Activated naive CD4-positive, alpha-beta T cell treated with Interleukin-2 at 50 U/mL for 16 hours (primary cell): ENCODE measurements at places on chromosomes 7 and 10.

DNA sequence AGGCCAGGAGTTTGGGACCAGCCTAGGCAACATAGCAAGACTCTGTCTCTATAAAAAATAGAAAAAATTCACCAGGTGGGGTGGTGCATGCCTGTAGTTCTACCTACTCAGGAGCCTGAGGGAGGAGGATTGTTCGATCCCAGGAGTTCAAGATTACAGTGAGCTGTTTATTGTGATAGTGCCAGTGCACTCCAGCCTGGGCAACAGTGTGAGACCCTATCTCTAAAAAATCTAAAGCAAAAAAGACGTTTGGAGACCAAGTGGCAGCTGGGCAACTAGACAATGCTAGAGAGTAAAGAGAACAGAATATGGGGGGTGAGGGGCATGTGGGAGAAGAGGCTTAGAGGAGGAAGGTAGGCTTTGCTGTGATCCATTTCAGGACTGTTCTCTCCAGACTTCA is 1.4 kb downstream of the PDSS1 start:
- DNase-seq = no peak

GRCh38 chr10:11180228-11180627 is 162.6 kb downstream of the CELF2 start:
- peak; percentile 68 for DNase-seq

- no peak for DNase-seq
Observed at GRCh38 chr7:17130281-17131059, 168.0 kb upstream of the AHR start.

- no peak for DNase-seq
Observed at GRCh38 chr7:75808106-75808505, 5.5 kb downstream of the CCL24 start.

GRCh38 chr10:52965938-52966401 is 193.4 kb upstream of the MBL2 start:
- DNase-seq = no peak

GRCh38 chr10:19133992-19134391 is 85.4 kb downstream of the MALRD1 start:
- no peak for DNase-seq

GRCh38 chr10:132955479-132955878 is 13.1 kb upstream of the CFAP46 start:
- no peak for DNase-seq

GRCh38 chr7:157208571-157209413 is 70.1 kb downstream of the UBE3C start:
- no peak for DNase-seq

DNA sequence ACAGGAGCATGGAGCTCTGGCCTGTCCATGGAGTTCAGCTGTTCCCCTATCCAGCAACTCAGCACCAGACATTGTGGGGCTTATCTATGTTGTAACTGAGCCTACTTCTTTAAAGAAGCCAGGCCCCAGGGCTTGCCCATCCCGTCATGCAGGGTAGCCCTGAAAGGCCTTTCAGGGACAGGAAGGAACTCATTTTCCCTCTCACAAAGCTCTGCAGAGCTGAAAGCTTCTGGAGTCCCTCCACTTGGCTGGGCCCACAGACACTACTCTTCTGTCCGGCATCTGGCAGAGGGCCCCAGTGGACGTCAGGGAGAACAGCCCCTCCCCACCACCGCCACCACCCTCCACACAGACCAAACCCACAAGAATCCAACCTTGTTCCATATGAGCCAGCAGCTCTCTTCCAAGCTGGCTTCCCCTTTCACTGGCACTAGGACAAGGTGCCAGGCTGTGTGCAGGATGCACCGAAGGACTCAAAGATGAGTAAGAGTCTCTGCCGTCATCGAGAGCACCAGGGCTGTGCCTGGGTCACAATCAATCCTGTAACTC is 33.1 kb downstream of the DENND2A start:
- DNase-seq = no peak

- DNase-seq = no peak
Observed at GRCh38 chr10:85421421-85421820, 945.2 kb downstream of the GRID1 start.

GRCh38 chr7:44403775-44404174 is 78.4 kb upstream of the CAMK2B start:
- no peak for DNase-seq

- no peak for DNase-seq
Observed at GRCh38 chr10:78260141-78260540, 226.5 kb downstream of the RPS24 start.

- DNase-seq = no peak
Observed at GRCh38 chr10:876438-876837, 55.1 kb downstream of the LARP4B start.

- DNase-seq = no peak
Observed at GRCh38 chr10:6115411-6115810, 26.6 kb downstream of the RBM17 start.

DNA sequence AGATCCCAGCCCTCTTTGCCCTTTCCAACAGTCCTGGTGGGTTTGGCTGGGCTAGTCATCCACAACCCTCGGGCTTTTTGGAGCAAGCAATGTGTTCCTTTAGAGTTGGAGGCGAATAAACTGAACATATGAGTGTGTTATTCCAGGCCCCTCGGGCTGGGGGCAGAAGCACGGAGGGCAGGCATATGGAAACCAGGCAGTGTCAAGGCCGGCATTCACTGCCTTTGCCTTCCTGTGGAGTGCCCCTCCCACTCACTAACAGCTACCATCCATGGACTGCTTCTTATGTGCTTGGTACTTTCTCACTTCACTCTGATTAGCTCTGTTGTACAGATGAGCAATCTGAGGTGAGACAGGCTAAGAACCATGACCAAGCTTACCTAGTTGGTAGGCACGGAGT is 53.9 kb upstream of the EFCAB10 start:
- no peak for DNase-seq

DNA sequence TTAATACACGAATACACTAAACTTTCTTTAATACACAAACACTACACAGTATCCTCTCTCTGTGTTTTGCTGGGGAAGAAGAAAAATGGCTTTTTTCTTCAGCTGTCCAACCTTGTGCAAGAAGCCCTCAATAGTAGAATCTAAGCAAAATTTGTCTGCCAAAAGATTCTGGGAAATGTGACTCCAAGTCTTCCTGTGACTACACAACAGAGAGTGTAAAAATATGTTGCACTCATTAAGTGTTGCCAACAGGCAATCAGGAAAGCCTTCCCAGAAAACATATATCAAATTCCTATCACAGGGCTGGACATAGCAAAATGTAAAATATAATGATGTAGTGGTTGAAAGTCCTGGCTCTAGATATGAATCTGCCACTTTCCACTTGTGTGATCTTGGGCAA is 825.1 kb upstream of the ZWINT start:
- no peak for DNase-seq

DNA sequence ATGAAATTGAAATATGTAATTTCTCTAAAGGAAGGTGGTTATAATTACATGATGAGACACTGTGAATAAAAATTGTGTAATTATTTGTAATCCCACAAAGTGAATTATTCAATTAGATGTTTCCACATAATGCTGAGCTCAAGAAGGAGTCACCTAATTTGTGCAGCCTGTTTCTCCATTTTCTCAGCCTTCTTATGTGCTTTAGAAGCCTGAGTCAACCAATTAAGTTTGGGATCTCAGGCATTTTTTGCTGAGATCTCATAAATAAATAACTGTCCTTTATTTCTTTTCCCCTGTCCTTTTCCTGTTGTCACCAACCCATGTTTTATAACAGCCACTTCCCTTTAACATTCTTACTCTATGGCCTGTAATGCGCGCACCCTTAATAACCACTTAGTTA is 506.5 kb upstream of the SEMA3D start:
- DNase-seq = no peak

DNA sequence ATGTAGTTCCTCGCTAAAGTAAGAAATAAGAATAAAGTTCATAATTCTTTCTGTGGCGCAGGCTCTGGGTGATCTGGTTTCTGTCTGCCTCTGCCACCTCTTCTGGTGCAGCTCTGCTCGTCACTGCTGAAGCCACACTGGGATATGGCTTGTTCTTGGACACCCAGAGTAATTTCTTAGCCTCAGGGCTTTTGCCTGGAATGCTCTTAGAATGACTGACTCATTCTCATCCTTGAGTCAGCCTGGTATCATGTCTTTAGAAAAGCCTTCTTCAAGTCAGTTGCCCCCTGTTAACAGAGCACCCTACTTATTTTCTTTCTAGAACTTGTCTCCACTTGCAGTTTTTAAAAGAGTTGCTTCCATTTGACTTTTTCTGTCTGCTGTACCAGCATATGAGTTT is 2.0 kb downstream of the ZSCAN25 start:
- no peak for DNase-seq

GRCh38 chr7:137592232-137592896 is 248.8 kb upstream of the PTN start:
- DNase-seq = no peak

- DNase-seq = no peak
Observed at GRCh38 chr10:15120523-15120922, 23.4 kb downstream of the RPP38 start.

- DNase-seq = no peak
Observed at GRCh38 chr7:50594734-50595485, 29.7 kb upstream of the DDC start.

DNA sequence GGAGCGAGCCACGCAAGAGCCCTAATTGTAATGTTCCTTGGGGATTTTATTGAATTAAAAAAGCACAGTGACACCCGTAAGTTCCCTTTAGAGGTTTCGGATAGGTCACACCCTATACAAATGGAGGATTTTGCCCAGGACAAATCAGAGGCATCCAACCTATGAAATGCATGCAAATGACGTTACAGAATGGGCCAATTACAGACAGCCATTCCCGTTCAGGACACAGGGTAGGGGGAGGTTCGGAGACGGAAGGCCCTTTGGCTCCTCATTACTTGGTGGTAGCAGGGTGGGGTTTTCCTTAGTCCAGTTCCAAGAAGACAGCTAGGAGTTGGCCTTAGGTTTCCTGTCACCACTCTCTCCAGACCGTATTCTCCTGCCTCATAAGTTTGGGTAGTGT is 754.1 kb downstream of the IPMK start:
- no peak for DNase-seq

DNA sequence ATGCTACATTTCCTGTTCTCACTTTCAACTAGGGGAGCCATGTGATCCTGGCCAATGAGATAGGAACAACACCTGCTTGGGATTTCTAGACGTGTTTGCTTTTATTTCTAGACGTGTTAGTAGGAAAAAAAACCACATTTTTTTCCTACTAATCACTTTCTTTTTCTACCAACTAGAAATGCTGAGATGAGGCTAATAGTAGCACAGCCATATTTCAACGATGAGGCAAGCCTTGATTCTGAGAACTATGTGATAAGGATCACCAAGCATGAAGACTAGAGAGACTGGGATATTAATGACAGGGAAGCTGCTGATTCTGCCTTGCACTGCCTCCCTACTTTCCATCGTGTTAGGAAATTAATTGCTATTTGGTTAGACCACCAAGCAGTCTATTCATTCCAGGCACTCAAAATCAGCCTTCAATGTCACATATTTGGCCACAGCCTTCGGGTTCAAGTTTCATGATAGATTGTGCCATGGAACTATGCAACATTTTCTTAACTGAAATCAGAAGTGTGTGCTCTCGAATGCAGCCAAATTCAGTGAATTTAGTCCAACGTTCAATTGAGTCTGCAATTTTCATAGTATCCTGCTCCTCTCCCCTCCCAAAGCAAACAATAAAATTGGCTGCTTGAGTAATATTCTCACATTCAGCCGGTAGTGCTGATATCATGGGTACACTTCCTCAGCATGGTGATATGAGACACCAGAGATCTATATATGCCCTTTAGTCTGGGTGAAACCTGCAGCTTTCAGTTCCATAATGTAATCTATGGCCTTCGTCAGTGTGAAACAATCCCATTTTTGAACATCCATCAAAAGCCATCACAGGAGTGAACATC is 98.1 kb downstream of the GPR37 start:
- DNase-seq = no peak

DNA sequence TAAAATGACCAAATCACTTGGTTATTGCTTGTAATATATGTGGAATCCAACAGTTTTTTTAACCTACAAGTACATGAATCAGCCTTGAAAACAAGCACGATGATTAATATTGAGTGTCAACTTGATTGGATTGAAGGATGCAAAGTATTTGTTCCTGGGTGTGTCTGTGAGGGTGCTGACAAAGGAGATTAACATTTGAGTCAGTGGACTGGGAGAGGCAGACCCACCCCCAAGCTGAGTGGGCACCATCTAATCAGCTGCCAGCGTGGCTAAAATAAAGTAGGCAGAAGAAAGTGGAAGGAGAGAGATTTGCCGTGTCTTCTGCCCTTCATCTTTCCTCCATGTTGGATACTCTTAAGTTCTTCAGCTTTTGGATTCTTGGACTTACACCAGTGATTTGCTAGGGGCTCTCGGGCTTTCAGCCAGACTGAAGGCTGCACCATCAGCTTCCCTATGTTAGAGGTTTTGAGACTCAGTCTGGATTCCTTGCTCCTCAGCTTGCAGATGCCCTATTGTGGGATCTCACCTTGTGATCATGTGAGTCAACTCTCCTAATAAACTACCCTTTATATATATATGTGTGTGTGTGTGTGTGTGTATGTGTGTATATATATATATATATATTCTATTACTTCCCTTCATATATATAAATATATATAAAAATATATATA is 118.4 kb upstream of the WDR11 start:
- DNase-seq = no peak

DNA sequence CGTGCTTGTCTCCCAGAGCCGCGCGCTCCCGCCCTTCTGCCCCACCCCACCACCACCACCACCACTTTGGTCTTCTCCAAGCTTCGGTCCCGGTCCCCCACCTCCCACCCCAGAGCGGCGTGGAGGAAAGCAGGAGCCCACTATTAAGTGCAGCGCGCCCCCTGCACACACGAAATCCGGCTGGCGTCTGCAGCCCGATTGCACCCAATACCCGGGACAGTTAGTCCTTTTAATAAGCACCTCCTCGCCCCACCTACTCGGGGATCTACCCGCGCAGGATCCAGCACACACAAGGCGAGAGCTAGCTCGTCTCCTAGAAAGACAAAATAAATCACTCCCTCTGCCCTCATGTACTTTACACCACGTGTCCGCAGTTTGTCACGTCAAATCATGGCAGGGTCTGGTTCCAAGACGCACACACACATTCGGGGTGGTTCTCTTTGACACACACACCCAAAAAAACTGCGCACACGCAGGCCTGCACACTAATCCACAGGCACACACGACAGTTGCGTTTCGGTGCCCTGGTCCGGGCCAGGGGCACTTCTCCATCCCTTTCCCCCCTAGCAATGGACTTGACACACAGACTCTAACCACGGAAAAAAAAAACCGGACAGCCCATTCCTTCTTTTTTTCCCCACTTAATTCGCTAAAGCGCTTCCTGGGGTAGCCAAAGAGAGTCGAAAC is 1.6 kb downstream of the SFMBT2 start:
- DNase-seq = peak; percentile 61

- DNase-seq = no peak
Observed at GRCh38 chr7:7816084-7816483, 97.7 kb upstream of the RPA3 start.

DNA sequence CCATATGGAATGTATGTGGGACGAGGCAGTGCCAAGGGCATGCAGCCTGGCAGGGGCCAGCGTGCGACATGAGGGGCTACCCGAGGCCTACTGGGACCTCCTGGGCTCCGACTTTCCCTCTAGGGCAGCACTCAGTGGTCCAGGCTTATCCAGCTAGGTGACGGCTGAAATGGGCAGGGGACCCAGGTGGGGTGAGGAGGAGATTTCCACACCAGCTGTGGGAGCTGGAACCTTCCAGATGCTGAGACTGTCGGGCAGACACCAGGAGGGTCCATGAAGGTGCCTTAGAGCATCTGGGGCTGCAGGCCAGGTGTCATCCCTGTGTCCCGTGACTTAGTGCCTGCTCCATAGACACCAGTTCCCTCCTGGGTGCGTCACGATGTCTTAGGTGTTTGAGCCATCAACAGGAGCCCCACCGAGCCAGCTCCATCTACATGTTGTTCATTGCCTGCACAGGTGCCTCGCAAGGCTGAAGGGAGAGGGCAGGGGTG is 13.4 kb downstream of the ZNF316 start:
- DNase-seq = no peak

- no peak for DNase-seq
Observed at GRCh38 chr7:12052211-12052610, 158.9 kb upstream of the TMEM106B start.
